ENCODE measurements at places on chromosomes 2 and 18.

- peak; percentile 5 for DNase-seq
Measured at GRCh38 chr18:30889519-30890301, 152.8 kb downstream of the DSC3 start.

- no peak for DNase-seq
Measured at GRCh38 chr2:40886655-40887054, 434.8 kb upstream of the SLC8A1 start.

GRCh38 chr2:238203973-238204683 lies 633 bp upstream of the ILKAP start:
- no peak for DNase-seq

GRCh38 chr2:237353215-237353614 lies 60.7 kb downstream of the COL6A3 start:
- DNase-seq = no peak

GRCh38 chr2:121001641-121002040 lies 266.0 kb downstream of the GLI2 start:
- DNase-seq = no peak
